ENCODE measurements at places on chromosomes 7 and 10.

- DNase-seq: peak; percentile 22
Observed at GRCh38 chr7:96400518-96400917, 78.6 kb upstream of the SLC25A13 start.

GRCh38 chr7:66669088-66669487 lies 40.4 kb downstream of the KCTD7 start:
- no peak for DNase-seq

DNA sequence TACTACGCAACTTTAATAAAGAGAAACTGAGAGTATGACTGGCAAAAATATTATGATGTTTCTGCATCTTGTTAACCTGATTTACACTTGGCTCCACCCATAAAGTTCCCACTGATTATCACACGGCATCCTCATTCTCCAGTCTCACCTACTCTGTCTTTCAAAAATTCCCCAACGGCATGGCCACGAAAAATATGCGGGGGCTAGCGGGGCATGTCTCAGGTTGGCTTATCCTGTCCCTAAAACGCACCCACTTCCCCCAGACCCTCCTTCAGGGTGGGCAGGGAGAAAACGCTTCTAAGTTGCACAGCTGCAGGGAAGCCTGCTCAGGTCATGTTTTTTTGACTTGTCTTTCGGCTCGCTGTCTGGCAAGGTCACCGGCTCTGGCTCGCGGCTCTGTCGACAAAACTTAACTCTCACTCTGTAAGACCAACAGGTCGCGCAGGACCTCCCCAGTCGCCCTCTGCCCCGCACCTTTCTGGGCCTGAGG lies 3.8 kb downstream of the CDK6 start:
- no peak for DNase-seq

DNA sequence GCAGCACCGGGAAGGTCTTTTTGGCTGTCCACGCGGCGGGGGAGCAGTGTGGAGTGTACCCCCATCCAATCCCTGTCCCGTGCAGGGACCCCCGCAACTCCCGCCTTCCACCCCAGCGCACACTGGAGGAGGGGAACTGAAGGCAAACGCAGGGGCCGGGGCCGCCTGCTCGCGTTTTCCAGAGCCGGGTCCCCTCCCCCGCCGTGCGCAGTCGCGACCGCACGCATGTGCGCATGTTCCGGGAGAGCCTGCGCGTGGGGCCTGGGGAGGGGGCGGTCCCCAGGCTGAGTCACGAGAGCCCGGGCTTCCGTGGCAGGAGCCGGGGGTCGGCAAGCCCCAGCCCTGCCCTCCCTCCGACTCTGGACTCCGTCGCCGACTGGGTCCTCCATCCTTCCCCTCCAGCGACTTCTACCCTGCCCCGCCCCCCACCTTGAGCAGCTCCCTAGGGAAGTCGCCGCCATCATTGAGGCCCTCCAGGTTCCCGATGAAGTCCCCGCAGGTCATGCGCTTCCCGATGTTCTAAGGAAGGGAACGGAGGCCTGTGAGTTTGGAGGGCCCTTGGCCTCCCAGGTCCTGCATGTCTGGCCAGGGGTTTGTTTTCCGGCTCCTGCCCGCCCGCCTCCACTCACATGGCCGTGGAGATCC lies 8.0 kb downstream of the PSD start:
- DNase-seq: no peak

DNA sequence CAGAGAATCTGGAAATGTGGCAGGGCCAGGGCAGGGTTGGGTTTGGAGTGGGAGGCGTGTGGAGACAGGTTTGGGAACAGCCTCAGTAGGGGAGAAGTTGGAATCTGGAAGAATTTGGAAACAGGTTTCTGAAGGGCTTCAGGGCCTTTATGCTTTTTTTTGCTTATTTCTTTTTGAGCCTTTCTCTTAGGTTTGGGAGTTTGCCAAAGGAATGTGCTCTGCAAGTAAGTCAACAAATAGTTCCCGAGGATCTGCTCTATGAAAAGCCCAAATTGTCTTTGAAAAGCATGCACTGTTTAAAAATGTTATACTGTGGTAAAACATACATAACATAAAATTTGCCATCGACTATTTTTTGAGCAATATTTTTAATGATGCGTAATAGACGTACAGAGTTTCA lies 86.7 kb upstream of the ADRB1 start:
- peak; percentile 73 for DNase-seq

DNA sequence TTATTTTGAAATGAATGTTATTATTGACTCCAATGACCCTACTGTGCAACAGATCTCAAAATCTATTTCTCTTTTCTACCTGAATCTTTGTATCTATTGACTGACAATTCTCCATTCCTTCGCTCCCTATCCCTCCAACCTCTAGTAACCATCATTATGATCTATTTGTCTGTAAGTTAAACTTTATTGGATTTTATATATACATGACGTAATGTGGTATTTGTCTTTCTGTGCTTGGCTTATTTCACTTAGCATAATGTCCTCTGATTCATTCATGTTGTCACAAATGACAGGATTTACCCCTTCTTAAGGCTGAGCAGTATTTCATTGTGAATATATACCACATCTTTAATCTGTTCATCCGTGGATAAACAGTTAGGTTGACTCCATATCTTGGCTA lies 200.4 kb upstream of the SORCS1 start:
- DNase-seq: no peak

DNA sequence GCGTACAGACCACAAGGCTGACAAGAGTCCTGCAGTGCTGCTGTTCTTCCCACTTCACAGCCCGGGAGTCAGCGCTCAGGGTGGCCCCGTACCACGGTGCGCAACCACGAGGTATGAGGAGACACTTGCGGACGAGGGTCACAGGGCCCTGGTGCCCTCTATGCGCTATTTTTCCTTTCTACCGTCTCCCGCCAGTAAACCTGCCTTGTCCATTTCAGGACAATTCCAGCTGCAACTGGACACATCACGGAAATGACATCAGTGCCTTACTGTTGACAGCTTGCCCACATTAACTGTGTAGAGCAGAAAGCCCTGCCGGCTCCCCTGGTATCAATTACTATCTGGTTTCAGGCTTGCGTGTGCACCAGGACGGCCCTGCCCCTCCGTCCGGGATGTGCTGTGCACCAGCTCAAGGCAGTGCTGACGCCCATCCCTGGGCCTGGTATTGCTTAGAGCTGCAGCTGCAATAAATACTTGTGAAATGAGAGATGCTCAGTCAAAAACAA lies 65.1 kb downstream of the ZRANB1 start:
- no peak for DNase-seq

All from LHCN-M2 (cell line).